NB4 (cell line): ENCODE measurements at places on chromosomes 3 and 15.

GRCh38 chr15:101522621-101523559 lies 33.4 kb upstream of the PCSK6 start:
- no peak for DNase-seq

DNA sequence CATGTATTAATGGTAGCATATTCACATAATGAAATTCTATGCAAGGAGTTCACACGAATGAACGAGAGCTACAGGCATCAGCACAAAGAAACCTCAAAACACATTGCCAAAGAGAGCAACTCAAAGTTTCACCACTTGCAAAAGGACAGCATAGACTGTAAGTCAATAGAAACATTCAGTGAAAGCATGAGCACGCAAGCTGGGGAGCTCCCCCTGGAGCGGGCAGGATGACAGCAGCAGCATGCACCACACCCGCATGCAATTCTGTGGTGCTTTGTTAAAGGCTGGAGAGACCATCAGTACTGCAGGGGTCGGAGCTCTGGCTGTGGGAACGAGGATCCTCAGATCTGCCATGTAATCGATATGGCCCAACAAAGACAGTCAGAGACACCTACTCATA lies 18.7 kb downstream of the OCA2 start:
- no peak for DNase-seq

DNA sequence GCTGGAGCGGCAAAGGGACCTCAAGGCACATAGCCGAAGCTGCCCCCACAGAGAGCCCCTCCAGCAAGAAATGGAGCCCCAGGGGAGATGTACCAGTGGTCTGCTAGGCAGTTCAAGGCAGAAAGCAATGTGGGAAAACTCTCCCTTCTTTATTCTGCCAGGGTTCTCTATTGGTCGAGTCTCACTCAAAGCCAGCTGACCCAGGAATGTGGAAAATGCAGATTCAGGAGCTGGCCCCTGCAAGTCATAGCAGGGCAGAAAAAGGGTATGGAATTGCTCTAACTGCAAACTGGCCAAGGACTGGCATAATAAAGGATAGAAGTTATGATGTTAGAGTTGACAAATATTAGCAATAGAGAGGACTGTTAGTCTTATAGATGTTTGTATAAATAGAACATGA lies 4.0 kb upstream of the TOPAZ1 start:
- no peak for DNase-seq

- peak; percentile 16 for DNase-seq
Measured at GRCh38 chr3:45355351-45355750, 33.0 kb upstream of the LARS2 start.

GRCh38 chr3:194871143-194871863 lies 185.6 kb downstream of the FAM43A start:
- peak; percentile 74 for DNase-seq

- no peak for DNase-seq
Measured at GRCh38 chr3:60893946-60894345, 357.3 kb downstream of the FHIT start.

GRCh38 chr3:171183042-171183441 lies 156.5 kb upstream of the SLC2A2 start:
- DNase-seq = no peak

- DNase-seq = no peak
Measured at GRCh38 chr15:99440551-99441443, 125.0 kb upstream of the MEF2A start.

DNA sequence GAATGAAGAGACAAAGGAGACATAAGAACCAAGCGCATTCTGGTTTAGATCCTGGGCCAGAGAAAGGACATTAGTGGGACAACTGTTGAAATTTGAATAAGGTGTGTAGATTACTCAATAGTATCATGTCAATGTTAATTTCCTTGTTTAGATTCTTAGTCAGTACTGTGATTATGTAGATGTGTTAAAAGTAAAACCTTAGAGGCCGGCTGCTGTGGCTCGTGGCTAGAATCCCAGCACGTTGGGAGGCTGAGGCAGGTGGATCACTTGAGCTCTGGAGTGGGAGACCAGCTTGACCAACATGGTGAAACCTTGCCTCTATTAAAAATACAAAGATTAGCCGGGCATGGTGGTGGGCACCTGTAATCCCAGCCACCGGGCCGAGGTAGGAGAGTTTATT lies 26.7 kb downstream of the CYP8B1 start:
- DNase-seq = no peak

DNA sequence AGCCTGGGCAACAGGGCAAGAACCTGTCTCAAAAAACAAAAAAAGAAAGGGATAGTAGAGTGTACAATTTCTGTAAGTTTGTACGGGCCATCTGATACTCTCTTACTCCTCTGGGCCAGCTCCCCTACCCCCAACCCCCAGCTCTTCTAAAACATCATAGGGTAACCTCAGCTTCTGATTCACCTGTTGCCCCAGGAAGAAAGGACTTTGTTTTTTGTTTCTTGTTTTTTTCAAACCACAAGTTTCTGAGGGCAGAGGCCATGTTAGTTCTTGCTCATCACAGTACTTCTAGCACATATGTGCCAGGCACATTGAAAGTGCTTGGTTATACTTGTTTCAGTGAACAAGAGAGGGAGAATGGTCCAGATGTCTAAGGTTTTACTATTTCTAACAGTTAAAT lies 20.2 kb downstream of the ATOSA start:
- DNase-seq = no peak

DNA sequence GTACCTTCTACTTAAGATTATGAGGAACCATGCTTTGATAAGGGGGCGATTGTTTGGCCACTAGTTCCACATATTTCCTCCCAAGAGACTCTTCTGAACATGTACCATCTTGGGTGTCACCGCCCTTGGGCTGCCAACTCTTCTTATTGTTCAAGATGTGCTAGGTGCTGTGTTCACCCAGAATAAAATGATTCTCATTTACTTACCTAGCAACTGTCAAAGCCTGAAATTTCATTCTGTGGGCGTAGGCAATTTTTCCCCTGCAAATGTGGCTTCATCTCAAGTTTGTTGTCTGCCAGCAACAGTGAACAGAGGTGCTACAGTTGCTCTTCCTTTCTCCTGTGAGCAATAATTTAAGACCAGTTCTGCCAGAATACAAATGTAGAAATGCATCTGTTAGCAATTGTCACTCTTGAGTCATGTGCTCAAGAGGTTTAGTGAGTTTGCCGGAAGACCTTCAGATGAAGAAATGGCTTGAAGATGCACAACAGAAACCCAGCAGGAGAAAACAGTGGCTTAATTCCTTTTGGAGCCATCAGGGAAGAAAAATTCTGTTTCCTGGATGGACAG lies 41.3 kb upstream of the RARB start:
- DNase-seq = no peak

DNA sequence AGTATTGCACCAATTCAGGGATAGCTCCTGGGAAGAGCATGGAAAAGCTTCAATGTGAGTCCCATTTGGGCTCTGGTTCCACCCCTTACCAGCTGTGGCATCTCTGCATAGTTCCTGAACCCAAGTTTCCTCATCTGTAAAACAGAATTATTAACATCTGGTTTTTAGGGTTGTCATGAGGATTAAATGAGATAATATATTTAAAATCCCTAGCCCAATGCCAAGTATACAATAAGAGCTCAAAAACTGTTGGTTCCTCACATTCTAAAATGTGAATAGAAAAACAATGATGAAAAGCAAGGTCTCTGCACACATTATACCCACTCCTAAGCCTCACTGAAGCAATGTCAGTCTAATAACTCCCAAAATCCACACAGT lies 237.3 kb upstream of the WNT5A start:
- no peak for DNase-seq

GRCh38 chr15:55221090-55222011 lies 24.6 kb upstream of the RSL24D1 start:
- peak; percentile 99 for DNase-seq

- no peak for DNase-seq
Measured at GRCh38 chr3:22175947-22176346, 424.9 kb upstream of the ZNF385D start.

- no peak for DNase-seq
Measured at GRCh38 chr3:62281726-62282125, 91.6 kb downstream of the FEZF2 start.

DNA sequence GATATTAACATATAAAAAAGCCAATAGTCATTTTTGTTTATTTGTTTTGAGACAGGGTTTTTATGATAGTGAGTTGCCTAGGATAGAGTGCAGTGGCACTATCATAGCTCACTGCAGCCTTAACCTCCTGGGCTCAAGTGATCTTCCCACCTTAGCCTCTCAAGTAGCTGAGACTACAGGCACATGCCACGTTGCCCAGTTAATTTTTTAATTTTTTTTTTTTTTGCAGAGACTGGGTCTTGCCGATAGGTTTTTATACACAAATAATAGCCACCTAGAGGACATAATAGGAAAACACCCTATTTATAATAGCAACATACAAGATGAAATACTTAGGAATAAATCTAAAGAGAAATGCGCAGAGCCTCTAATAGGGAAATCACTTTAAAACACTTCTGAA lies 13.3 kb downstream of the EIF3J start:
- no peak for DNase-seq

- no peak for DNase-seq
Measured at GRCh38 chr3:46759239-46760167, 41.8 kb upstream of the PRSS50 start.

- peak; percentile 66 for DNase-seq
Measured at GRCh38 chr3:153162513-153163392, 727 bp downstream of the RAP2B start.

DNA sequence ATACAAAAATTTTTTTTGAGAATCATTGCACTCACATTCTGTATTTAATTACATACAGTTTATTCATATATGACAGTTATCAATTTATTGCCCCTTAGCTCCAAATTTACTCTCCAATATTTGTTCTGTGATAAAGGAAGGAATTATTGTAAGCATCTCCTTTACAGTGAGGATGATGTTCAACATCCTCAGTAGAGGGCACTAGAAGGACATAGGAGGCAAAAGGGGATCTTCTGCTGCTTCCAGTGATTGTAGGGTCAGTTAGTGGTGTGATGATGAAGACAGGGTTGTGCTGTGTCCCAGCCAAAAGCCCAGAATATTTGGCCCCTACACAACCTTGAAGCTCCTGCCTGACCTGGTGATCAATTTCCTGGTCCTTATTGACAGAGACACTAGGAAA lies 89.9 kb upstream of the DCBLD2 start:
- peak; percentile 4 for DNase-seq

GRCh38 chr3:141011997-141012262 lies 39.2 kb upstream of the SPSB4 start:
- DNase-seq = no peak

DNA sequence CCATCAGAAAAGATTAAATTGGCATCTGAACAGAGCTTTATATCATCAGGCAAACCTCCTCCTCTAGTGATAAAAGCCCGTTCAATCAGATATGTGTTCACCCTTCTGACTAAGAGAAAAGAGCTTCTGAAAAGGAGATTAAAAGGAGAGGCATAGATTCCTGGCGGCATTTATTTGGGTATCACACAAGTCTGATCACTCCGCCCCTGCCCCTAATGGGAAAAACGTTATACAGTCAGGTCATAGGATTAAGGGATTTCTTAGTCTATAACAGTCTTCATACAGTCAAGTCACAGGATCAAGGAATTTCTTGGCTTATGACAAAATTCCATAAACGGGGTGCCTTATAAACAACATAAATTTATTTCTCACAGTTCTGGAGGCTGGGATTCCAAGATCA lies 295.4 kb upstream of the SATB1 start:
- DNase-seq = no peak

- no peak for DNase-seq
Measured at GRCh38 chr15:72203507-72203837, 5.9 kb upstream of the GRAMD2A start.

DNA sequence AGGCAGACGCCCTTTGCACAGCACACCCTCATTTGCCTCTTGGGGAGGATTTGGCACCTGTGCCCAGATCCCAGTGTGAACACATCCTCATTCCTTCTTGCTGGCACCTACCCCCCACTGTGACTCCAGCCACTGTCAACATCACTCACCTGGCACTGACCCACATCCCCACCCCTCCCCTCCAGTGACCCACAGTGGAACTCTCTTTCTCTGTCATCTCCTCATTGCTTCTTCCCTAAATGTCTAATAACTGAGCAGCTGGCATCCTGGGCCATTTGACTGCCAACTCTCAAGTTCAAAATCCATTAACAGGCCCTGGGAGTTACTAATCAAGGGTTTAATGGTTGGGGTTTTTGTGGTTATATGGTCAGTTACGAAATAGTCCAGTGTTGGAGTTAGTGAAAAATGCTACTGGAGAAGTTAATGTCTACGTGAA lies 14.4 kb downstream of the SNAPC5 start:
- DNase-seq = peak; percentile 85

DNA sequence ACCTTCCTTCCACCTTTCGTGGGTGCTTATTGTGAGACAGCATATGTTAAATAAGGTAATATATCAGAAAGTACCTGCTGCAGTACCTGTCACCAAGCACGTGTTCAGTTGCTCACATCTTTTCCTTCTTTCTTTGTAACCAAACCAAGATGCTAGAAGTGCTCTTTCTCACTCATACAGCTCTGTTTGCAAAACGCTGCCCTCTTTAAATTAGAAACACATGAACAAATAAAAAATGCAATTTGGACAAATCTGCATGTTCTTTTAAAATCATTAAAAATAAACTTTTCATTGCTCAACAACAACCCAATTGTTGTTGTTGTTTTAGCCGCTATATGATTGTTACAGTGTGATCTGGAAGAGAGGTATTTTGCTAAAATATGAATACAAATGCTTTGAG lies 193.5 kb upstream of the ZBTB20 start:
- DNase-seq = no peak

DNA sequence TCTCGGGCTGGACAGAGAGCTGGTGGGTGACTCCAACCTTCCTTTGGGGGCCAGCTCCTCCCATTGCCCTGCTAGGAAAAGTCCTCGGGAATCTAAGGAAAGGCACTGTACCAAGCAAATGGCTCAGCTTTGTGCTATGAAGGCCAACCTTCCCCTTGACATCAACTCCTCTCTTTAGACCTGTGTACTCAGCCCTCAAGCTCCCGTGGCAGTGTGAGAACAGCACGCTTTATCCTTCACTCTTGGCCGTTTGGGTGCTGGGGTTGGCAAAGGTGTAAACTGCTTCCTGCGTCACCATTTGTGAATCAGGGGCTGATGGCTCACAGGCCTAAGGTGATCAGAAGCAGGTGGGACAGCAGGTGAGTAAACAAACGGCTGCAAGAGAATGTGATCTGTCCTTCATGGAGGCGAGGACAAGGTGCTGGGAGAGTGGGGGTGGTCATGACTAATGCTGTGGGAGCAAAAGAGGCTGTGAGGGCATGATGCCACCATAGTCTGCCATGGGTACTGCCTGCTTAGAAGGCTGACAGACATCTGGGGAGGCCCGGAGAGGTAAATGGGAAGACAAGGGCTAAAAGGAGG lies 165.2 kb upstream of the TPM1 start:
- no peak for DNase-seq

DNA sequence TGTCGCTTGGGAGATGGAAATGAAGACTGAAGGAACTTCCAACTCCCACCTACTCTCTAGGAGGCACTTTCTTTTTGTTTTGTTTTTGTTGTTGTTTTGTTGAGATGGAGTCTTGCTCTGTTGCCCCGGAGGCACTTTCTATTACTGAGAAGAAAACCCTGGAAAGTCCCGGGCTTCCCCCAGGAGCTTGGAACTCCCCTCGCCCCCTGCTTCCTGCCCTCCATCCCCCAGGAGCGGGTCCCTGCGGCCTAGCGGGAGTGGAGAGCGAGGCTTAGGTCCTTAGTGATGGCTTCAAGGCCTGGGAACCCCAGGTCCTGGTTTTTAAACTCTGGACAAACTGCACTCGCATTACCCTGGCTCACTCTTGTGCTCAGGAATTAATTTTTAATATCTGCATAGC lies 195.7 kb downstream of the OCA2 start:
- DNase-seq = no peak
